Karpas-422 (cell line): ENCODE measurements at places on chromosomes 4 and X.

GRCh38 chrX:85213792-85214530, 29.6 kb downstream of the SATL1 start:
- DNase-seq: no peak

DNA sequence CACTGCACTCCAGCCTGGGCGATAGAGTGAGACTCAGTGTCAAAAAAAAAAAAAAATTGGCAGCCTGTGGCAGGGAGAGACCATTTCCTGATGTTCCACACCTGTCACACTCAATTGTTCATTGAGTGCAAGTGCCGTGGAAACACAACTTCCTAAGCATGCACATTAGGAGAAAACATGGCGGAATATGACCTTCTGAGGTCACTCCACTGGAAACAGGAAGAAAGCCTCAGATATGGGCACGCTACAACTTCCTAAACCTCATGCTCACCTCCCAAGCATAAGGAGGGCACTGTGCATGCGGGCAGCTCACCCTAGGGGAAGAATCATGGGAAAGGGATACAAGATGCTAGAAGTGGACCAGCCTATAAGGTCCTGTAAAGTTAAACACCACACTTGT, 28.5 kb upstream of the CD99 start:
- DNase-seq: no peak

DNA sequence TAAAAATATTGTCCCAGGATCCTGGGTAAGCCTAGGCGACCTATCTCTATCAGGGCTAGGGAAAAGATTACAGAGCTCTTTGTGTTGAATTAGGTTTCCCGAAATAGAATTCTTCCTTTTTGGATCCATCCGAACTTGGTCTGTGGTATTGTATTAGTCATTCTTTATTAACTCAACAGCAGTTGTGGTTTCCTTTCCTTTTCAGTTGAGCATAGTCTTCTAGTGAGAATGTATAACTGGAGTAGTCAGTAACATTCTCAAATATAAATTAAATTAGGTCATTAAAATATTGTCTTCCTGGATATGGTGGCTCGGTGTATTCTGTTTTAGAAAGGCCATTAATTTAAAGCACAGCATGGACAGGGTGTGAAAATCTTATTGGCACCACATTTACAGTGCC, 520.4 kb downstream of the NLGN4X start:
- DNase-seq: no peak

GRCh38 chr4:86043755-86044592, 315.9 kb downstream of the MAPK10 start:
- DNase-seq: peak; percentile 90

- DNase-seq: no peak
These were observed 900 bp downstream of the CTAG2 start for GRCh38 chrX:154652311-154653047.

GRCh38 chr4:54727346-54727745, 69.6 kb downstream of the KIT start:
- no peak for DNase-seq

GRCh38 chr4:111405989-111406388, 739.3 kb upstream of the FAM241A start:
- no peak for DNase-seq

- DNase-seq: no peak
These were observed 50.4 kb downstream of the SORBS2 start for GRCh38 chr4:185761352-185762235.

GRCh38 chr4:33941854-33942253, 2302.5 kb downstream of the ARAP2 start:
- DNase-seq: no peak

DNA sequence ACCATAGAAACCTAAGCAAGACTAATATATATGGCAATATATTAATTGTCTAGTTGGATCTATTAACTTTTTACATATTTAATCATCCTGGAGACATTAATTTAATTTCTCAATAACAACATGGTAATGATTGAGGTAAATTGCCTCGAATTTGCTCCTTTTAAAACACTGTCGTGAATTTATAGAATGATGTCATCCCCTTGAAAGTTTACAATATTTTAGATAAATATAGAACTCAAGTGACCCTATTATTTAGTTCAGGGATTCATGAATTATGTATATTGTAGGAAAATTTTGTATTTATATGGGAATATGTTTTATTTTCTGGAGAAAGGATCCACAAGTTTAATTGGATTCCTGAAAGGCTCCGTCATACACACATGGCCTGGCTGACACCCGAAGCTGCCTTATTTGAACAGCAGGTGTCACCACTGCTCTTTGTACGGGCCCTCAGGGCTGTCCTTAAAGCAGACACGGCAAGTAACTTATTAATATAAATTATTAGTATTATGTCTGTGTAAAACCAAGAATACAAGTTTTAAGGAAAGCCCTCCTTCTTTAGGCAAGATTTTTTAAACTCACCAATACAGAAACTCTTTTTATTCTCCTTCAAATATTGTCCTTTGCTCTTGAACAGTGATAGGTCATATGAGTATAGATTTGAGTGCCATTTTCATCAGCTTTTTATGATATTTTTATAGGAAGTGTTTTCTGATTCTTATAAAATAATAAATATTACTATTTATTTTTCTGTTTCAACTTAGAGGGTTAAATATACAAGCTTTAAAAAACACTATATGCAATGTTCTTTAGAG, 1.9 kb upstream of the PLRG1 start:
- DNase-seq: peak; percentile 93

- DNase-seq: no peak
These were observed at the start of gene ARSJ for GRCh38 chr4:113979148-113979904. TSS of gene ARSJ (minus strand) at chr4:113979647. CDS start at chr4:113978834, 813 bp downstream.

- no peak for DNase-seq
These were observed 305.7 kb downstream of the PDHA2 start for GRCh38 chr4:96145601-96146000.

- DNase-seq: no peak
These were observed 531.8 kb downstream of the IL15 start for GRCh38 chr4:142168181-142168580.

DNA sequence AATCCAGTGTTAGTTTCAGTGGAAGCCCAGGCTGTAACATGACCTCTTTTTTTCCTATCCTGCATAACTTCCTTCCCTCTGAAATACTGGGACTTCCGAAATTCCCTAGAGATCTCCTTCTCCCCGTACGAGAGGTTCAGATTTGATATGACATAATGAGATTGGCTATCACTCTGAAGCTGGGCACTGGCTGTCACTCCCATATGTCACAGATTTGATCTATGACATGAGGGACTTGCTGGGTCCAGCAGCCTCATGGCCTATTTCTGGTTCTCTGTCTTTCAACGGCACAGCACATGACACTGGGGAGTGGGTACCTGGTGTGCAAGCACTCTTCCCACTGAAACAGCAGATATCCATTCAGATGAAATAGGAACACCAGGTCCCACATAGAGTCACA, 36.7 kb downstream of the PF4 start:
- DNase-seq: no peak

DNA sequence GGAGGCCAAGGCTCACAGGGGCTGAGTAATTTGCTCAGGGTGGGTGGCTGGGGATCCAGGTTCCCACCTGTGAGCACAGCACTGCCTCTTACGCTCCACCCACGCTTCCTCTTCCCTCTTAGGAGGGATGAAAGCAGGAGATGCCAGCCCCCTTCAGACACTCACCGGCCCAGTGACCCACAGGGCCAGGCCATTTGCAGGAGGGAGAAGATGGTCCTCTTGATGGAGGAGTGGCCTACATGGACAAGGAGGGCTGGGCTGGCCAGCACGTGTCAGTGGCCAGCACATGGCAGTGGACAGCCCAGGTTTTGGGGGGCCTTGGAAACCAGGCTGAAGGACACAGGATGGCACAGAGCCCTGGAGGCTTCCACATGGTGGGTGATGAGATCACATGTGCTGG, 108.1 kb upstream of the PSAPL1 start:
- no peak for DNase-seq

DNA sequence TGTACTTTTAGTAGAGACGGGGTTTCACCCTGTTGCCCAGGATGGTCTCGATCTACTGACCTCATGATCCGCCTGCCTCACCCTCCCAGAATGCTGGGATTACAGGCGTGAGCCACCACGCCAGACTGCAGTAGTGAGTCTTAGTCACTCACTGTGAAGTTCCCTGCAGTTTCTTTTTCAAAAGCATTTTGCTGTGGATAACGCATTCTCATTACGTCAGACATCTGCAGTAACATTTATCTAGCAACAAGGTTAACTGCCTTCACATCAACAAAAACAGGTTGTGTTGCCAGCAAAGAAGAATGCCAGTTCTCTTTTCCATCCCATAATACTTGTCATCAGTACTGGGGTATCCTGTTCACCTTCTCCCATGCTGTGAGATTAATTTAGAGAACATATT, 164.6 kb downstream of the DHRSX start:
- no peak for DNase-seq

GRCh38 chr4:8010618-8011017, 71.0 kb upstream of the AFAP1 start:
- no peak for DNase-seq

DNA sequence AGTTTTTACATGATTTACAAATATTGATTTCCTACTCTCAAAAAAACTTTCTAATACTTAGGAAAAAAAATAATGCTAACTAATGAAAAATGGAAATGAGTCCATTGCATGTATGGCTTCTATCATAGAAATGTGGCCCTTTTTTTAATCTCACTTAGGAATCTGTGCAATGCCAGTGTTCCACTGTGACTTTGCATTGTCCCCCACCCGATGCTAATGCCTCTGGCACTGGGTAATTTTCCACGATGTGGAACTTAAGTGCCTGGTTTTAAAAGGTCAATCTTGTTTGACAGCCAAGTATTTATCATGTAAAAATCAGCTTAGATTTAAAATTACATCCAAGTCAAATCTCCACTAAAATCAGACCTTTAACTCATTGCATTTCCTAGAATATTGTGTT, 53.1 kb downstream of the SPATA4 start:
- DNase-seq: no peak

GRCh38 chr4:132502096-132502552, 647.0 kb upstream of the PCDH10 start:
- DNase-seq: peak; percentile 53

DNA sequence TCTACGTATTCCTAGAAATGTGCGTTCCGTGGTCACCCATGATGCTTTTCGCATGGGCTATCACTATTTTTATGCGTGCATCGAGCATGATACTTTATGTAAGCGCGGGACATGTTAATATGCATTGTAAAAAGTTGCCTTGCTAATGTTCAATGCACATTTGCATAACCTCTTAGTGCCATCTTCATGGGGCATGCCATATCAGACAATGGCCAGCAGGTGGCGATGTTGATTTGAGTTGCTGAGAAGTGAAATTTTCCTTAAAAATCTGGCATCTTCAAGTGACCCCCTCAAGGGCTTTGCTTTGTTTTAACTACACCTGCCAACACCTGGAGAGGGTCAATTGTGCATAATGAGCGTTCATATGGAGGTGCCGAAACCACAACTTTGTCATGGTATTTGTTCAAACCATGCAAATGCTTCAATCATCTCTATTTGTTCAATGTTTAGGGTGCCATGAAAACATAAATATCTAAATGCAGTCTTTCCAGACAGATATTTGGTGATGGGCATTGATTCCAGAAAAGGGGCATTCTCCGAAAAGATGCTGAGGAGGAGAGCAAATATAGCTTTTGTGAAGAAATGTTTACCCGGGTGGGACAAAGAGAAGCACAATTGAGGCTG, 833.9 kb upstream of the PRKX start:
- DNase-seq: peak; percentile 86

- DNase-seq: no peak
These were observed 25.6 kb upstream of the TEX13C start for GRCh38 chrX:125293850-125294780.

DNA sequence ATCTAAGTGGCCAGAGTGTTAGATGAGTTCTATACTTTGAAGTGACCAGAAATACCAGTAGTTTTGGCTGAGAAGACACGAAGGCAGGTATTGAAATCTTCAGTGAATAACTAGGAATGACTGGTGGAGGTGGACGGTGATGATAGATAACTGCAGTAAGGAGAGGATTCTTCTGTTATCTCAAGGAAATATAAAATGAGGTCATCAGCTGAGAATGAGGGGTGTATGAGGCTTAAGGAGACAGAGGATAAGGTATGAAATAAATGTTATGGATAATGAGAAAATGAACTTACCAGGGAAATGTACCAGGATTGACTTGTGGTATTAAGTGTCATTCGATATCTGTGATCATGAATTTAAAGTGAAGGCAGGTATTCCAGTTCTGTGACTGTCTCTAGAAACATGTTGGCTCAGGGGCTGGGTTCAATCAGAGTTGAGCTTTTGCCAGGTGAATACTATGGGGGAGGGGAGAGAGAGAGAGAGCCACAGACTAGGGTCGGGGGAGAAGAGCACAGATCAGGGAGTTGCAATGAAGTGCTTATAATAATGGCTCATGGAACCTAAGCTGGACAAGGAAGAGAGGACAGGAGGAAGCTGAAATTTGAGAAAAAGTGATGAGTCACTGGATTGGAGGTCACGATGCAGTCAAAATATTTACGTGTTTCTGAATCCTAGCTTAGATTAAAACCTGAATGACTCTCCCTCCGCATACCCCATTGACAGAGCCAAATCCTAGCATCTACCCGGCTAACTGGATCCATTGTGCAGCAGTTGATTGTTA, 37.5 kb upstream of the BRS3 start:
- DNase-seq: no peak

DNA sequence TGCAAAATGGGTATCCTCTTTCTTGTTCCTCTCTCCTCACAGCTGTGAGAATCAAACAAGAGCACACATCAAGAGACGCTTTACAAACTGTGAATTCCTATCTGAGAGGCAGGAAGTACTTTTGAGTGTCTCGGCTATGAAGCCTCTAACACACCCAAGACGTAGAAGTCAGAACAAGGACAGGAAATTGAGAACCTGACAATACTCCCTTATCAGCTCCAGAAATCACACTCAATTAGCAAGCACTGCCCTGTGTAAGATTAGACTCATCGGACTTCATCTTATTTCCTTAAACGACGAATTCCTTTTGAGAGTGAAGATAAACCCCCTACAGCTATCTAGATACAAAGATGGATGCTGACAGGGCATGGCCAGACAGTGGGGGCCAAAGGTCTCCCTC, 50.7 kb upstream of the CRMP1 start:
- DNase-seq: no peak

DNA sequence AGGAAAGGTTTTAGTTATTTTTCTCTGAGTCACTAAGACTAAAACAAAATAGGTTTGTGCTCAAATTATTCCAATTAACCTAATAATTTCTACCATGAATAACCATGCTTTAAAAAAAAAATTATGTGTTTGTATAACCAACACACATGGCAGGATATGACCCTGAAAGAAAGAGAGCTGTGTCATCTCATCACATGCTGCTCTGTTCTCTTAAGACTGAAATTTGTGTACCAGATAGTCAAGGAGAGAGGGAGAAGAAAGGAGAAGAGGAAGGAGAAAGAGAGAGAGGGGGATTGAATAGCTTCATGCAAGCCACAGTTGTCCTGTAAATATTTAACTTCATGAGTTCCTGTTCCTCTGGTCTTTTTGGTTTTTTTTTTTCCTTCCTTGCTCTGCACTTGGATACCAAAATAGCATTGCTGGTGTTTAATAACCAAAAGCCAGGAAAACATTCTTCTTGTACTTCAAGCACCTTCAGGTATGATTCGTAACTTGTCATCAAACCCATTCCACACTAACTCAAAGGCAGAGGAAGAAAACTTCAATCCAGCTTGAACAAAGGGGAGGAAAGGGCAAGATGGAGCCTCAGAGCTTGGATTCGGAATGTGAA, 6.4 kb upstream of the PROM1 start:
- no peak for DNase-seq
